ENCODE measurements at places on chromosomes 3 and 15.

- DNase-seq: no peak
These were observed 154.3 kb downstream of the GOLIM4 start for GRCh38 chr3:167941234-167941995.

GRCh38 chr3:177282119-177282655, 84.9 kb upstream of the TBL1XR1 start:
- no peak for DNase-seq

DNA sequence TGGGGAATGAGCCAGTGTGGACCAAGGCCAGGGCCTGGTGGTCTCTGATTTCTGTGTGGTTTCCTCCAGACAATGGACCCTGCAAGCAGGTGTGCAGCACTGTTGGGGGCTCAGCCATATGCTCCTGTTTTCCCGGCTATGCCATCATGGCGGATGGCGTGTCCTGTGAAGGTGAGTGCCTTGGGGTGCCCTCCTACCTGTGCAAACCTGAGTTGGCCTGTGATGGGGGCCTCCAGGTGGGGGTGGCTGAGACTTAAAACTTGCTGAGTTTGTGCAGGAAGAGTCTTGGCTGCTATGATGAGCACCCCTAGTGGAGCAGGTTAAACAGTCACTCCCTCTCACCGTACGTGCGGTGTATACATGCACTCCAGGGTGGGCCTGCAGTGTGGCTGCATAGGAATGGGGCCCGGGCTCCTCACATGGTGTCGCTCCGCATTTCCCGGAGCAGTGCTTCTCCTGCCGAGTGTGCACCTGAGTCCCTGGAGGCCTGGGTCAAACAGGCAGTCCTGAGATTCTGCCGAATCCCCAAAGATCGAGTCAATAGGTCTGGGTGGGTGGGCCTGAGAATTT, 70.8 kb downstream of the FBLN2 start:
- no peak for DNase-seq

DNA sequence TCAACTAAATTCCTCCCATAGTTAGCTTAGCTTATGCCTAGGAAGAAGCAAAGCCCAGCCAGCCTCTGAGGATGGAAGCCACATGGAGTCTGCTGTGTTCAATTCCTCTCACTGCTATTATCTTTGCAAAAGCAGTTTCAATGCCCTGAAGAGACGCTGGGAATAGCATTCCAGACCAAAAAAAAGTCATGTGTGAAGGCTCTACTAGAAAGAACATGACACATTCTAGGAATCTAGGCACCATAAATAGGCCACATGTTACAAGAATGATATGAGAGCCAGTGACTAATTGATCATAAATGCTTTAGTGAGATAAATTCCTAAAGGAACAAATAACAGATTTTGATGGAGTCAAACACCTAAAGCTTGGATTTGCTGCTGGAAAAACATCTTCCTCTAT, 800.8 kb downstream of the TUSC7 start:
- peak; percentile 28 for DNase-seq

GRCh38 chr15:53331328-53332190, 427.9 kb downstream of the WDR72 start:
- no peak for DNase-seq

DNA sequence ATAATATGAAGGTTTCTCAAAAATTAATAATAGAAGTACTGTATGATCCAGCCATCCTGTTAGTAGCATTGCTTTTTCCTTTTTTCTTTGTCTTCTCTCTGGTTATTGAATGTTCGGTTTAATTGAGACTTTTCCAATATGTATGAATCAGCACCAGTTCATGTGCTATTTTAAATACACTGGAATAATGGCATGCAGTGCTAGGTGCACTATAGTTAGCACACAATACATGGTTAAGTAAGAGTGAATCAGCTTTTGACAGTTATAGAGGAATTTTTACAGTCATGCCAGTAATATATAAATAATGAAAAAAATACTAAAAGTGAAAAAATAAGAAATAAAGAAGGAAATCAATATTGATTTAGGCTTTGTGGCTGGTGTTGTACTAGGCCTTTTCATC, 113.8 kb upstream of the STRIT1 start:
- DNase-seq: no peak

DNA sequence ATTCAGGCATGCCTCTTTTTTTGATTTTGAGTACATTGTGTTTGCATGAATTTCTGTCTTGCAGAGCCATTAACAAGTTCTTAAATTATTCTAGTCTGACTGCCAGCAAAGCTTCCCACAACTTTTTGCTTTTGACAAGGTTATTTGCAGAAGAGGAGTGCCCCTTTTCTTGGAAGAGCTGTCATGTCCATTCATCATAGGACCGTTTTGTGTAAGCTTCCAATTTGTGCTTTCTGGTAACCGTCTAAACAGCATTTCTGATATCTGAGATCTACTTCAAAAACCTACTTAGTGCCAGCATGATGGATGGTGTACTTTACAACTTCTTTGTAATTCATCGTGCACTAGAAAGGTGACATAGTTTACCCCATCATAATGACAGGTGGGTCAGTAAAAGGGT, 379.7 kb downstream of the NAALADL2 start:
- no peak for DNase-seq

DNA sequence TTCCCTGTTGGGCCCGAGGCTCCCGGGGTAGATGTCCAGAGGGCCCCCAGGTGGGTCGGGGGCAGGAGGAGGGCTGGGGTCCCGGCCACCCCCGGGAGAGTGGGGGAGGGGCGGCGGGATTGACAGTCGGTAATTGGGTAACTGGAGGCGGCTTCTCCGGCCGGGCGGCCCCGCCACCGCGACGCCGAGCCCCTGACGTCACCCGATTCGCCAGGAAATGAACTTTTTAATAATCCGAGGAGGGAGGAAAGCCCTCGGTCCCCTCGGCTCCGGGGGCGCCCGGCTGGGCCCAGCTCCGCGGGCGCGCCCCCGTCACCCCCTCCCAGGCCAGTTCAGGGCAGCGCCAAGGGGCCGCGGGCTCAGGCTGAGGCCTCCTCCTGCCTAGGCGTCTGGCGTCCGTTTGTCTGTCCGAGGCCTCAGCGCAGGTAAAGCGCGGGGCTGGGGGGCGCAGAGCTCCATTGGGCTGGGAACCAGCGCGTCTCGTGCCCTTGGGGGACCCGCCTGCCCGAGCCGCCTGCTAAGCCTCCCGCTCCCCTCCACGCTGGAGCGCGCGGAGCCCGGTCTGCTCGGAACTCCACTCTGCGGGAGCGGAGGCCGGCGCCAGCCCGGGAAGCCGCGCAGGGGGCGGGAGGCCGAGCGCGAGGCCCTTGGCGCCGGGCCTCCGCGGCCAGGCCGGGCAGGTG, 3.9 kb downstream of the GATA2 start:
- DNase-seq: no peak

DNA sequence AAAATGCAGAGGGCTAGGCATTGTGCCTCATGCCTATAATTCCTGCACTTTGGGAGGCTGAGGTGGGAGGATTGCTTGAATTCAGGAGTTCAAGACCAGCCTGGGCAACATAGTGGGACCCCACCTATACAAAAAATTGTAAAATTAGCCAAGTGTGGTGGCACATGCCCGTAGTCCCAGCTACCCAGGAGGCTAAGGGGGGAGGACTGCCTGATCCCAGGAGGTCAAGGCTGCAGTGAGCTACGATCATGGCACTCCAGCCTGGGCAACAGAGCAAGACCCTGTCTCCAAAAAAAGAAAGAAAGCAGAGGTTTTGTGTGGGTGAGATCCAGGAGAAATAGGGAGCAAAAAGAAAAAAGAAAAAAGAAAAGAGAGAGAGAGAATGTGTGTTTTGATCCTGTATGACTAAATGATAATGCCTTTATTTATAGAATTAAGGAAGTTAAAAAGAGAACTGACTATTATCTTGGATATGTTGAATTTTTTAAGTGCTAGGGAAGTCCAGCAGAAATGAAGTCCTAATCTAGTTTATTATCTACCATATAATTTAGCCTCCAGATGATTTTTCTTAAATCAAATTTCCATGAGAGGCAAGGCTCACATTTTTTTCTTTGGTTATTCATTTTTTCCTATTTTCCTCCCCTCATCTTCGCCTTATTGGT, 4.8 kb downstream of the TTBK2 start:
- no peak for DNase-seq

DNA sequence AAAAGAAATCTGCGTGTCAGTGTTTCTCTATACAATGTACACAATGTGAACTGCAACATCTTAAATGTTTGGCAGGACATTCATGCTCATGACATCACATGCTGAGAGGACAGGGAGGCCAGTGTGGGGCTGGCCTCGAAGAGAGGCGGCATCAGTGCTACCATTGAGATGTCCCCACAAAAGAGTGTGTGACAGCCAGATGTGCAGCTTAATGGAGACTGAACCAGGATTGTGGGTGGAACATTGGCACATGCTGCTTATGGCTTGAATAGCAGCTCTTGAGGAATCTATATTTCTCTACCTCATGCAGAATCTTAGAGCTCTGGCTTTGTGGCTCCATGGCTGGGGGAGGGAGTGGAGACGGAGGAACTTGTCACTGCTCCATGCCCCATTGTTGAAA, 18.5 kb downstream of the CLDN11 start:
- no peak for DNase-seq

GRCh38 chr3:193722566-193722965, 129.6 kb downstream of the OPA1 start:
- DNase-seq: no peak

GRCh38 chr15:83174891-83175290, 32.7 kb downstream of the HDGFL3 start:
- DNase-seq: no peak

GRCh38 chr15:85480923-85481322, 100.5 kb downstream of the AKAP13 start:
- no peak for DNase-seq

DNA sequence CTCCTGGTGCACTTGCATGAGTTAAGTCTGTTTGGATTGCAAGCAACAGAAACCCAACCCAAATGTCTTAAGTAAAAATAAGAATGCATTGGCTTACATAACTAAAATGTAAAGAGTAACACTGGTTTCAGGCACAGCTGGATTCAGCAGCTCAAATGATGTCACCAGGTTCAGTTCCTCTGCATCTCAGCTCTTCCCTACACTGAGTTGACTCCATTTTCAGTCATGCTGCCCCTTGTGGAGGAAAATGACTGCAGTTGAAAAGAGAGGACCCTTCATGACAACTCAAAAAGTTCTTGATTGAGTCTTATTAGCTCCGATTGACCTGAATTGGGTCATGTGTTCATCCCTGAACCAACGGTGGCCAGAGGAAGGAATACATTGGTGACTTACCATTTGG, 138.5 kb upstream of the ABI3BP start:
- DNase-seq: no peak

- no peak for DNase-seq
These were observed 126.6 kb upstream of the BCL6 start for GRCh38 chr3:187871848-187872247.

GRCh38 chr15:99442252-99442897, 123.4 kb upstream of the MEF2A start:
- DNase-seq: peak; percentile 97

- peak; percentile 79 for DNase-seq
These were observed 63.6 kb downstream of the SMAD6 start for GRCh38 chr15:66765478-66766281.

DNA sequence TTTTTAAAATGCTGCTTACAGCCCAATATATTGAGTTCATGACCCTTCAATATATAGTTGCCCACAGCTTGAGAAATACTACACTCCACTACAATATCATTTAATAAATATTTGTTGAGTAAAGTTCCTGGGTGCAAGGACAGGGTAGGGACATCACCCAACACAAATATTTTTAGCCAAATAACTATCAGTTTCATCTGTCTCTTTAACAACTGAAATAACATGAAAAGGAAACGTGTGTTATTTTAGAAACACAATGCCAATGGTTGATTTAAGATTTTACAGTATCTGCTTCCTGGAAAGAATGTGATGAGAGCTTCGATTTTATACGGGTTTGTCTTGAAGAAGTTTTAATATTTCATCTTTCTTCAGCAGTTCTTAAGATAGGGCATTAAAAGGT, 67.7 kb upstream of the CDV3 start:
- no peak for DNase-seq

DNA sequence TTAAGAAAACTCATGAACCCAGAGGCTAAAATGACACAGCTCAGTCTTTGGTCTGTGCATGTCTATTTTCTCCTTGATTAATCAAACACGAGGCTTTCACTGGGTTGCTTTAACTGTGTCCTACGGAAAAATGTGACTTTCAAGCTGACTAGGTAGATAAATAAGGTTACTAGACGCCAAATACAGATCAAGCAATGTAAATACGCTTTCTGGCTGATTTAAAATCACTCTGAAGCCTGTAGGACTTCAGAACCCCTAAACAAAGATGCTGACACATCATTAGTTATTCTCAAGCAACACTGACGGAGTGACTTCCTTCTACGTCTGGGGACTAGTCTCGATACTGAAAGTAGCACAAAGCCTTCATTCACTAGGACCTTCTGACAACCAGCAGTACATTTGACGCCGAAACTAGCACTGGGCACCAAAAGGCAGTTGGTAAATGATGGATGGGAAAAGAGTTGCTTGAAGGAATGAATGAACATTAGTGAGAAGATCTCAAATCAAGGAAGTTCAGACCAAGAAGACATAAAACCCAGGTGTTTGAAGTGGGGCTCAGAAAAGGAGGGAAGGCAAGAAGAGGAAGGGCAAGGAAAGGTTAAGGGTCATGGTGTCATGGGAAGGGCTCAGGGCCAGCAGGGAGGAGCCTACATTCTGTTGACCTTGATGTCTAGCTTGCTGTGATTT, 67.1 kb upstream of the CDV3 start:
- DNase-seq: no peak

All from retinal pigment epithelial cell (primary cell).